Osteocyte (in vitro differentiated cells): ENCODE measurements at places on chromosomes 2 and 18. TPM values are rescaled to one million over a fixed set of nuclear protein-coding genes. Genes with fewer than 3 reads are reported as not detected.

GRCh38 chr2:217477583-217477982 lies 525.2 kb downstream of the TNS1 start:
- no peaks in the 10 kb centered on the region for H3K36me3 ChIP-seq
- no peak for DNase-seq
- no peak overlapping the region for H3K27ac ChIP-seq
- no peak overlapping the region for H3K4me3 ChIP-seq
- peaks cover 65% of the 10 kb centered on the region for H3K4me1 ChIP-seq

DNA sequence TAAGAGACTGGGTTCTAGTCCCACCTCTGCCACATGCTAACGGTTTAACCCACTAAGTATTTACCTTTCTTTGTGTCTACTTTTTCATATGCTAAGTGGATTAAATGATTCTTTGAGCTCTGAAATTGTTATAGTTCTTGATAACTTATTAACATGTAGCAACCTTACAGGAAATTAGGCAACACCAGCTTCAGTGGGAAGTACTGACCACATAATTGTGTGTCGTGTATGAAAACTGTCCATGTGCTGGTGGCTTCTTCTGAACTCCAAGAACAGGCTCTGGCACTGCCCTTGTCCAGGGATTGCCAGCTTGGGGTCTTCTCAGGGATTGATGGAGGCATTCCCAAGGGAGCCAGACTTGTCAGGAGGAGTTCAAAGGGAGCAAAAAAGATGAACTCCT lies 427.7 kb downstream of the TGIF1 start:
- peaks cover 4% of the 10 kb centered on the region for H3K4me1 ChIP-seq
- DNase-seq = no peak
- H3K27ac ChIP-seq = no peak overlapping the region
- H3K27me3 ChIP-seq = peaks cover 48% of the 10 kb centered on the region
- H3K36me3 ChIP-seq = no peaks in the 10 kb centered on the region
- H3K4me3 ChIP-seq = no peak overlapping the region

DNA sequence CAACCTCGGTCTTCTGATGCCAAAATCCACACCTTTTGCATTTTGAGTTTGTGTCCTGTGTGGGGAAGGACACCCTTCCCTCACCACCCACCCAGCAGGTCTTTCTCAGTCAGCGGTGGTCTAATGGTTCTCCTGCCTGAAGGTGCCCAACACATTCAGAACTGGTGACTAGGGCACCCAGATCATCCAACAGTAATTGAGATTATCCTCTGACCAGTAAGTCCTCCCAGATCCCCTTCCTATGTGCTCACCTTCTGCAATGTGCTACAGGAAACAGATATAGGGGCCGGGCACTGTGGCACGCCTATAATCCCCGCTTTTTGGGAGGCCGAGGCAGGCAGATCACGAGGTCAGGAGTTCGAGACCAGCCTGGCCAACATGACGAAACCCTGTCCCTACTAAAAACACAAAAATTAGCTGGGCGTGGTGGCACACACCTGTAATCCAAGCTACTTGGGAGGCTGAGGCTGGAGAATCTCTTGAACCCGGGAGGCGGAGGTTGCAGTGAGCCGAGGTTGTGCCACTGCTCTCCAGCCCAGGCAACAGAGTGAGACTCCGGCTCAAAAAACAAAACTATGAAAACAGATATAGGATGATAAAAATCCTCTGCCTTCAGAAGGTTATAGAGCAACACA lies 56.2 kb downstream of the REEP1 start:
- peak; percentile 51 for DNase-seq
- no peak overlapping the region for H3K4me3 ChIP-seq
- no peaks in the 10 kb centered on the region for H3K36me3 ChIP-seq
- no peaks in the 10 kb centered on the region for H3K4me1 ChIP-seq

DNA sequence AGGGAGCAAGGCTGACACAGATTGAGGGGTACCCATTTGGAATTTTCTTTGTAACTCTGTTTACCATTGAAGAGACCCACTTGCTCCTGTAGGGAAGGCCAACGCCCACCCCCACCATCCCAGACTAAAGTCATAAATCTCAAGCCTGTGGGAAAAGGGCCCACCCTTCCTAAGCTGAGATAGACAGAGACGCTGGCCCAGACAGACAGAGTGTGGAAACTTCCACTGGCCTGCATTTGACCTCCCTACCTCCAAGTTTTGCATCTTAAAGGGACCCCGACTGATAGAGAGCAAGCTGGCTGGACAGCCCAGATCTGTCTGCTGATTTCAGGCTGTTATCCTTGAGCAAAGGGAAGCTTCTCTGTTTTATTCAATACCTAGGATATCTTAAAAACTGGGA lies 48.2 kb upstream of the SLC14A2 start:
- no peaks in the 10 kb centered on the region for H3K36me3 ChIP-seq
- H3K27ac ChIP-seq = no peak overlapping the region
- H3K4me3 ChIP-seq = no peak overlapping the region
- no peak for DNase-seq
- H3K27me3 ChIP-seq = peaks cover 32% of the 10 kb centered on the region
- peaks cover 49% of the 10 kb centered on the region for H3K4me1 ChIP-seq

POTEC gene
- not detected in 2 replicates for total RNA-seq
